ENCODE measurements at places on chromosomes 1 and 21.

DNA sequence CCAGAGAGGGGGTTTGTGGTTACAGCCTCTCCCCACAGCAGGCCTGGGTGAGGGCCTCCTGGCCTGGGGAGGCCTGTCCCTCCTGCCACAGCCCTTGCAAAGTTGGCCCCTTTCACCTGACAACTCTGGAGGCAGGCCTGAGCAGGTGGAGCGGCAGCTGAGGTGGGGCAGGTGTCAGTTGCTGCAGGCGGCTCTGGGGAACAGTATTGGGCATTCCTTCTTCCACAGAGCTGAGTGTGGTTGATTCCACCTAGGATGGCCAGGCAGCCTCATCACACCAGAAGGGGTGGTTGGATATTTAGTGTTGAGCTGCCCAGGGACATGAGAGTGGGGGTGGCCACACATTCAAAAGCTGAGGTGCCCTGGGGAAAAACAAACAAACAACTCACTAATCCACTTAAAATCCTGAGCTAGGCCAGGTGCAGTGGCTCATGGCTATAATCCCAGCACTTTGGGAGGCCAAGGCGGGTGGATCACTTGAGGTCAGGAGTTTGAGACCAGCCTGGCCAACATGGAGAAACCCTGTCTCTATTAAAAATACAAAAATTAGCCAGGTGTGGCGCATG lies 31.1 kb downstream of the PIGP start:
- DNase-seq = no peak

DNA sequence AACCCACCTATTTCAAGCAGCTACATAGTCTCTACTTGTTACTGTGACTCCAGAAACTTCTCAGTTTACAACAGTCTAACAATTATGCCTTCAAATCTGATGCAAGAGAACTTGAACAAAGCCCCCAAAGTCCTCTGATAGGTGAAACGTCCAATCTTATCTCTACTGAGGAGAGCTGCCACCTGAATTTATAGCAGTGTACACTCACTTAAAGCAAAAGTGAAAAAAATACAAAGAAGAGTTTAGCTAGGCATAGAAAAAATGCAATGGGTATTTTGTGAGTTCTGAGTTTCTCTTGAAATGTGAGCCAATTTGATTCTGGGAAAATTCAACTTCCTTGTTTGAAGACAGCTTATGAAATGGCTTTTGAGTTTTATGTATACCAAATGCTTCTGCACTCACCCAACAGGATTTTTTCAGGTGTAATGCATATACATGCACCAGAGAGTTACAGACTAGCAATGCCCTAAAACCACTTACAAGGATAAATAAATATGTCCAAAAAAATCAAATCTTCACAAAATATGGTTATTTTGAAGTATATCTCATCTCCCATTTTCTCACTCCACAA lies 17.8 kb upstream of the CLIC6 start:
- DNase-seq = no peak

GRCh38 chr21:38443110-38443509 lies 55.2 kb downstream of the ERG start:
- no peak for DNase-seq

DNA sequence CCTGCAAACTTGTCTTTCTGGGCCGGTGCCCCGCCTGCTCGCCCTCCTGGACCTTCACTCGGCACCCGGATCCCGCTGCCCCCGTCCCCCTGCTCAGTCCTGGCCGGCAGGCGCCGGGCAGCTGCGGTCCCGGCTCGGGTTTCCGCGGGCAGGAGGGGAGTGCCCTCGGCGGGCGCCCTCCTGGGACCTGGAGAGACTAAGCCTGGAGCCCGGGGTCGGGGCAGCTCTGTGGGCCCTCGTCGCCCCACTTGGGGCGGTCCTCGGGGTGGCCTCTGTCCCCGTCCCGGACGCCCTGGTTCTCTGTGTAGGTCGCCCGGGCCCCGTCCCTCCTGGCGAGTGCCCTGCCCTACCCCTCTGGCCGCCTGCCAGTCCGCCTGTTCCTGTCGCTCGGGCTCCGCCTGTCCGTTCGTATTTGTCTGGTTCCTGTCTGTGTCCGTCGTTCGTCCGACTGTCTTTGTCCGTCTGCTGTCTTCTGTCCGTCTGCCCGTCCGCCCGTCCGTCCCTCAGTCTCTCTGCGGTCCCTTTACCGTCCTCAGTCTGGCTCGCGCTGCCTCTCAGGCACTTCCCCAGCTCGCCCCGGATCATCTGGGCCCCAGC lies 490 bp downstream of the SERINC2 start:
- DNase-seq = no peak

GRCh38 chr21:30882866-30883597 lies 1.7 kb upstream of the KRTAP11-1 start:
- no peak for DNase-seq

GRCh38 chr21:38992737-38993136 lies 187.0 kb downstream of the ETS2 start:
- DNase-seq = no peak

- peak; percentile 1 for DNase-seq
Observed at GRCh38 chr21:24881506-24881905, 725.8 kb downstream of the MRPL39 start.

GRCh38 chr1:225769687-225770086 lies 7.9 kb upstream of the SRP9 start:
- DNase-seq = no peak

- DNase-seq = no peak
Observed at GRCh38 chr1:231340328-231341013, 2.4 kb downstream of the SPRTN start.

GRCh38 chr21:33449616-33450015 lies 30.2 kb downstream of the TMEM50B start:
- no peak for DNase-seq

GRCh38 chr21:38623552-38623951 lies 125.3 kb upstream of the ERG start:
- no peak for DNase-seq

DNA sequence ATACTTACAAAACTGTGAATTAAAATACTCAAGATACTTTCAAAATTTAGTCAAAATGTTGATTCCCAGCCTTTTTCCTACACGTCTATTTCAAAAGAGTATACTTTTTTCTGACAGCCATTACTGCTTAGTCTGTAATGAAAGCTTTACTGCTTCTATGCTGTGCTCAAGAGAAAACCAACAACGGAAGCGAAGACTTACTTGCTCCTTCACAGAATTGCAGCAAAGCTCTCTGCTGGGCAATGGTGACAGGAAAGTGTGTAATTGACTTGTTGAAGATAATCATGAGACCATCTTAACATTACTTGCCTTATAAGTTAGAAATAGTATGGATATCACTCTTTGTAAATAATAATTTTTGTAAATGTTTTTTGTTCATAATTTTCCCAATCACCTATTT lies 1.7 kb upstream of the DYNLT5 start:
- DNase-seq = no peak

GRCh38 chr1:29385966-29386365 lies 149.6 kb downstream of the PTPRU start:
- no peak for DNase-seq

DNA sequence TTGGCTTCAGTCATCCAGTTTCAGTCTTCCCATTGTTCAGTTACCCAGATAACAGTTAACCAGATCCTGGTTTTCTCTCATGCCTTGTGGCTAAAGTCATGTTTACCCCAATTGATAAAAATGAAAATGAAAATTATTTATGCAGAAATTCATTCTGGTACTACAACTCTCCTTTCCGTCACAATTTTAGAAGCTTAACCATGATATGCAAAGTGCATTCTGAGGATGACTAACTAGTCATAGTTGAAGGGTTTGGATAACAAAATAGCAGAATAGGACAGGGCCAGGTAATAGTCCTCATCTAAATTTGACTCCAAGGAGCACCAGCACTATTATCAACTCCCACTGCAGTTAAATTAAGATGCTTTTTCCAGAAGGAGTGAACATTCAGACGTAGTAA lies 94.7 kb downstream of the NTMT2 start:
- no peak for DNase-seq

- peak; percentile 31 for DNase-seq
Observed at GRCh38 chr1:61708953-61709907, 15.7 kb downstream of the TM2D1 start.

DNA sequence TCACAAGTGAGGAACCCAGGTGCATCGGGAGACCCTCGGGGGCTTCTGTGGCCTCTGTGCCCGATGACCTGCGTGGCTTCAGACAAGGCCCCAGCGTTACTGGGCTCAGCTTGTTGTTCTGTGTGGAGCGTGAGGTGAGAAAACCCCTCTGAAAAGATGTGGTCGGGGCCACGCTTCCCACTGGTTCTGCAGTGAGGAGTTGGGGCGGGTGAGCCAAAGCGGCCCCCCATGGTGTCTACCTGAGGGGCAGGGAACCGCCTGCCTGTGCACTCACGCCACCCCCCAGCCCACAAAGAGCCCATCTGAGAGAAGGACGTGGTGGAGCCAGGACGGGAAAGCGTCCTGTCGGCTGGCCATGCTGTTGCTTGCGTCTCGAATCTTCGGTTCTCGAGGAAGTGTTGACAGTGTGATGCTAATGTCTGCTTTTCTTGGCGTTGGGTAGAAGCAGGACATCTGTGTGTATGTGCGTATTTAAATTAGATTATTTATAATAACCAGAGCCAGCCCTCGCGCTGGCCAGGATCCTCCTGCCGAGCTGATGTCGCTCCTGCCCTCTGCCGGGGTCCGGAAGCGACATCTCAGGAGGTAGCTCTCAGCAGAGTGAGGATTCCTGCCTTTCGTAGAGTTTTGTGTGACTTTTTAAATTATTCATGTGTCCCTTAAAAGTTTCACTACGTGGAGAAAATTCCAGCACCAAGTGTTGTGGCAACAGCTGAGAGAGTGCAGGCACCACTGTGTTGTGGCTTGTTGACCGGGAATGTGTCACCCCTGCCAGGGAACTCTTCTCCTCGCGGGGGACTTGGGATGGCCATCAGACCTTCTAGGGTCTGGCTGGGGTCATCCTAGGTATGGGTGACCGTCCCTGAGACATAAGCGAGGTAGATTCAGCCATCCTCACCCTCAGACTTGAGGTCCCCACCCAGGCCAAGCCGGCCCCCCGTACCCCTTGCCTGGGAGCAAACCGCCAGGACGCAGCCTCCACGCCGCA lies 15.3 kb downstream of the TMEM201 start:
- peak; percentile 30 for DNase-seq

GRCh38 chr1:204350857-204351573 lies 8.7 kb downstream of the PLEKHA6 start:
- DNase-seq = peak; percentile 81

DNA sequence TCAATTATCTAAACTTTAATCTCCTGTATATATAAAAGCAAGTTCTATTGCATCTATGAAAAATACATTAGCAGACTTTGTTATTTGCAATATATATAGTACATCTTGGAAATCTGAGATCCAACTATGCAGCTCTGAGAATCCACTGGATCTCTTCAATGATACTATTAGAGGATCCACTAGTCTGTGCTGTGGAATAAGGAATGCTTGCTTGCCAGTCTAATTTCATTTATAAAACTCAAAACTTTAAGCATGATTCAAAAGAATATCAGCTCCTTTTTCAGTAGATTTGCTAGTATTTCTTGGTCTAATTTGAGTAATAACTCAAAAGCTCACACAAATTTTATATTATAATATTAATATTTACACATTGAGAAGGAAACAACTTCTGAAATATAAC lies 115.1 kb downstream of the SPATA6 start:
- DNase-seq = no peak

DNA sequence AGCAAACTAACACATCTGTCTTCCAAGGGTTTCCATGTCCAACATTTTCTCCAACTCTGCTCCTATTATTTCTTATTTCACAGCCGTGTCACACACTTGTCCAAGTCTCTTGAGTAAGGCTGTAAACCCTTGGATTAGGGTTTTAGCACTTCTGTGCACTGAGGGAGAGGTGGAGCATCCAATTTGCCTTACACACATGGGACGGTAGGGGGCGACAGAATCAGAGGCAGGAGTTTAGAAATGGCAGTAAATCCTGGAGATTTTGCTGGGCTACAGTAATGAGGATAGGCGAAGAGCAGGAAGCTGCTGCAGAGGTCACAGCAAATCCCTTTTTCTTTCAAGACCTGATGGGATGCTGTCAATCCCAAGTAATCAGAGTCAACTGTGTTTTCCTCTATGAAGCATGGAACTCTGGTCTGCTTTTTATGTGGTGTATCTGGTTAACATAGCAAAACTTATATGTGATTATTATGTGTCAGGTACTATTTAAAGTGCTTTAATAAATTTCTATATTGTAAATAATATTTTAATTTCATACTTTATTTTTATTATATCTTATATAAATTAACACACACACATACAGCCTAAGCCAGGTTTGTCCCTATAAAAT lies 15.4 kb upstream of the LCE5A start:
- no peak for DNase-seq

DNA sequence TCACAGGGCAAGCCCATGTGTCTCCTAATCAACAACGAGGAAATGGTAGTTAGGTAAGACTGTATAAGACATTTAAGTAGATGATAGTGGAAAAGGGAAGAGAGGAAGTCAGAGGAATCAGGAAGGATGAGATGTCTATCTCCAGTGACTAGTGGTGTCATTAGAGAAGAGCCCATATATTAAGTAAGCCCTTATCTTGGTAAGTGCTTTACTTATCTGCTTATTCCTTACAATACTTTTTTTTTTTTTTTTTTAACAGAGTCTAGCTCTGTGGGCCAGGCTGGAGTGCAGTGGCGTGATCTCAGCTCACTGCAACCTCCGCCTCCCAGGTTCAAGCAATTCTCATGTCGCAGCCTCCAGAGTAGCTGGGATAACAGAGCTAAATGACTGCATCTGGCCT lies 29.5 kb downstream of the RNF11 start:
- no peak for DNase-seq

- no peak for DNase-seq
Observed at GRCh38 chr1:205359771-205360565, 3.2 kb upstream of the KLHDC8A start.

GRCh38 chr1:156935505-156936128 lies 15.2 kb downstream of the LRRC71 start:
- no peak for DNase-seq

DNA sequence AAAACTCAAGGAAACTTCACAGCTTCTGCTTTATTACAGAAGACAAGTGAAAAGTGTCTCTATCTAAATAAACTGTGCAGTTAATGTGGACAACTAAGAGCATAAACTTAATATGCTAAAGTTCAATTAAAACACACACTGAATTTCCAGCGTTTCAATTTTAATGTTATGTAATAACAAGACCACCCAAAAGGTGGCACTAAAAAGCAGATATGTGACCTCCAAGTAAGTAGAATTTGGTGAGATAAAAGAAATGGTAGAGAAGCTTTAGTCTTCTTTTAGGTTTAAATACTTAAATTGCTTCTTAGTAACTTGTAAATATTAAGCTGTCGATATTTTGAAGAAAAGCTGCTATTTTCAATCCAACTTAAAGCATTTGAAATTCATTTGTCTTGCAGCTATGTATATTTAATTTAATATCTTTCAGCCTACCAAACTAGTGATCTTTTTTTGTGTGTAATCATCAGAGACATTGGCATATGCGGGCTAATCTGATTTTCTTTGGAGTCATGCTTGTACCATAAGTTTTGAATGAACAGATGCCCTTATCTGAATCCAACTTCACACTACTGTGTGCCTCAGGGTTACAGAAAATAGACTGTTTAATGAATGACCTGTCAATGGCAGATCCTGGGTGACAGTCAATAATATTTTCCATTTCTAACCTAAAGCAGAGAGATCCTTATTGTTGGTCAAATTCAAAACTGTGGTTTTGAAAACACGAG lies 36.5 kb upstream of the ADAMTS1 start:
- peak; percentile 39 for DNase-seq

Data from IMR-90 (cell line).